ENCODE measurements at places on chromosomes 7 and 10.

DNA sequence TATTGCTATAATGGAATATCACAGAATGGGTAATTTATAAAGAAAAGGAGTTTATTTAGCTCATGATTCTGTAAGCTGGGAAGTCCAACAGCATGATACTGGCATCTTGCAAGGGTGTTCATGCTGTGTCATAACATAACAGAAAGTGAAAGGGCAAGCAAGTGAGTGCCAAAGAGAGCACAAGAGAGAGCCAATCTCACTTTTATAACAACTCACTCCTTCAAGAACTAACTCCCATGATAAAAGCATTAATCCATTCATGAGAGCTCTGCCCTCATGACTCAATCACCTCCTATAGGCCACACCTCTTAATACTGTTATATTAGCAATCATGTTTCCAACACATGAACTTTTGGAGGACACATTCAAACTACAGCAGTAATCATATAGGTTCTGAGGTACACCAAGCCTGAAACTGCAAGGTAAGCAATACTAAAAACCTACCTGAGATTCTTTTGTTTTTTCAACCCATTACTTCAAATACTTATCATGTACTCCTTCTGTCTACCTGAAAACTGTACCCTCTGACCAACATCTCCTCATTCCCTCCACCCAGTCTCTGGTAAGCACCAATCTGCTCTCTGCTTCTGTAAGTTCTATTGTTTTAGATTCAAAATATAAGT is 219.7 kb downstream of the MTERF1 start:
- DNase-seq: no peak

GRCh38 chr10:33277135-33277536 is 57.3 kb downstream of the NRP1 start:
- no peak for DNase-seq

DNA sequence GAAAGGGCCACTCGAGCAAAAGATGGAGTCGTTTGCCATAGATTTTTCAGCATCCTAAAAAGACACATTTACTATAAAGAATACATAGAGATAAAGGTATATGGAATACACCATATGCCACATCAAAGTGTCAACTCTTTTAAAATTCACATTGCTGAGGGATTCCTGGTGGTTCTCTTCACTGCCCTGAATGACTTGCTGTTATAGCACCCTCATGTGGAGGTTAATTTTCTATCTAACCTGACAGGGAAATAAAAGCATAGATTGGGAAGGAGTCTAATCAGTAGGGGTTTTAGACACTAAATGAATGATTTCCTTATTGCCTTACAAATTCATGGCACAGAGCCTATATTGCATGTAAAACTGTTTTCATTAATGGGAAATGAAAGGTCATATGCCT is 25.9 kb downstream of the DNAH11 start:
- DNase-seq: no peak

GRCh38 chr7:95960706-95961244 is 188.4 kb downstream of the DYNC1I1 start:
- no peak for DNase-seq

DNA sequence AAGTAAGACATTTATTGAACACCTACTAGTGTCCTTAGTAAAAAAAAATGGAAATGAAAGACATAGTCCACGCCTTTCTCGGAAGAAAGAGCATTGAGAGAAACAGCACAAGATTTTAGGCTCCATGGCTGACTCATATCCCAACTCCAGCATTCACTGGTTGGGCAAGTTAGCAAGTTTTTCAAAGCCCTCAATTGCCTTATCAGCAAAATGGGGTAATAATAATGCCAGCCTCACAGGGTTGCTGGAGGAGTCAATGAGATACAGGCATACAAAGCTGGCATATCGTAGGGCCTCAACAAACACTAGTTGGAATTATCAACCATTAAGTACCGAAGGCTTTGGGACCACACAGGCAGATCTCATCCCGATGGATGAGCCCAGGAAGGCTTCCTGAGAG is 4.0 kb downstream of the HSPA12A start:
- DNase-seq: no peak

DNA sequence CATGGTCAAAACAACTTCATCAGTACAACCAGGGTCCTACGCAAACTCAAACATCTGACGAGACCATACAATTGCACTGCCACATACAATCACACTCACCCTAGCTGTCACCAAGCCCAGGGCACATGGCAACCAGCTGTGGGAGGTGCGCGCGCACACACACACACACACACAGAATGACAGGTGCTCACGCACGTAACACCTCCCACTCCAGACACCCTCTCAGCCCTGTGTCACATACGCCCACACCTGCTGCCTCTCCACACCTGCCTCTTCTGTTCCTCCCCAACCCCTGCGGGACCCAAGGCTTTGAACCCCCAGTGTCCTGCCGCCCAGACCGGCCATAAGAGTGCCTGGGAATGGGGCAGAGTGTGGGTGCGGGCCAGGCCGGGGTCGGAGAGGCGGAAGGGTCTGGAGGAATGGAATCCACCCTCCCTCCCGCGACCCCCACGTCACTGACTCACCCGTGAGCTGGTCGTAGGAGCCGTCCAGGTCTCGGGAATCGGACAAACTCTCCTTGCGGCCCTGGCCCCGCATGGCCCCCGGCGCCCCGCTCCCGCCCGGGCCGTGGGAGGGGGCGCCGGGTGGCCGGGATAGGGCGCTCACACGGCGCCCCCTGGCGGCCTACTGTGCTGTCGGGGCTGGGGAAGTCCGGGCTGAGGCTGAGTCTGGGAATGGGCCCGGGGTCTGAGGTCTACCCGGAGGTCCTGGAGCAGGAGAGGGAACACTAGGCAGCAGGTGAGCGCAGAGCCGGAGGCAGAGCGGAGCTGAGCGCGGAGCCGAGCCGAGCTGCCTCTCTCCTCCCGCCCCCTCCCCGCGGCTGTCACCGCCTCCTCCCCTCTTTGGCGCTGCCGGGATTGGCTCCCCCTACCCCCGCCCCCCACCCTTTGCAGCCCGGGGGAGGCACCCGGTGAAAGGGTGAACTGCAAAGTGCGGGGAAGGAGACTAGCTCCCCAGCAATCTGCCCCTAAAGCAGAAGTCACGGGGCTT is at the start of gene KCNIP2:
TSS of gene KCNIP2 (minus strand) at position 769 of the 990 bp plus-strand sequence. CDS start at position 537, 232 bp downstream.
- peak; percentile 54 for DNase-seq

DNA sequence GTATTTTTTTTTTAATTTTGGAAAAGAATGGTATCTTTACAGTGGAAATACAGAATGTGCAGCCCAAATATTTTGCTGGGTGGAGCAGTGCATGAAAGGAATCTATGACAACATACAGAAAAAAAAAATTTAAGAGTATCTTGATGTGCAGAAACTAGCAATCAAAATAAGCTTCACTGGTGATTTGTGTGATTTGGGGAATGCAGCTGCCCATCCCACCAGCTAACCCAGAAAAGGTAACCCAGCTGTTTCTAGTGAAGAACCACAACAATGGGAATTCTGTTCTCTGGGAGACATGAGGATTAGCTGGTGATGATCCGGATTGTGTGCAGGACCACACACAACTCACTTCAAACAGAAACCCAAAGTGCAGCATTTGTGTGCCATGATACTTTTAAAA is 375.5 kb downstream of the SEMA3D start:
- DNase-seq: no peak

DNA sequence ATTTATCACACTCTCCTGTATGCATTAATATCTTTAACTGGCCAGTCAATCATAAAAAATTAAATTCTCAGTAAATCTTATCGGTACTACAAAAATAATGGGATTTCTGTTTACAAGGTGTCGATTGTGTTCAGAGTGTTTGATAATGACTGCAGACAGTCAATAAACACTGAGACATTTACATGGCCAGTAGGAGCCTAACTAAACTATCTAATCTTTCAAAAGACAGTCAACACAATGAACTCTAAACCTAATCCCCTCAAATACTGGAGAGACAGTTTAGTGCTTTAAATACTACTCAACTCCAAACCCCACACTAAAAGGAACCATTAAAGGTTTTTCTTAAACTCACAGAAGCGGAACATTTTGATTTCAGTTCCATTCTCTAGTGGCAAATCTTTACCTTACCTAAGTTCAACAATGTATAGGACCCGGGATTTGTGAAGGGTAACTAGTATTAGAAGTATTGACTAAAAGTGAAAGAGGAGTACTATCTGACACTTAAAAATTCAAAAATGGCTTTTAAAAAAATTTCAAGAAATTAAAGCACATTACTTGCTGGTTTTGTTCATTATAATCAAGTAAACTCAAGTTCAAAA is 37.3 kb upstream of the EXOC6 start:
- no peak for DNase-seq

- no peak for DNase-seq
These were observed 236.3 kb downstream of the KLF6 start for GRCh38 chr10:3548702-3549101.

DNA sequence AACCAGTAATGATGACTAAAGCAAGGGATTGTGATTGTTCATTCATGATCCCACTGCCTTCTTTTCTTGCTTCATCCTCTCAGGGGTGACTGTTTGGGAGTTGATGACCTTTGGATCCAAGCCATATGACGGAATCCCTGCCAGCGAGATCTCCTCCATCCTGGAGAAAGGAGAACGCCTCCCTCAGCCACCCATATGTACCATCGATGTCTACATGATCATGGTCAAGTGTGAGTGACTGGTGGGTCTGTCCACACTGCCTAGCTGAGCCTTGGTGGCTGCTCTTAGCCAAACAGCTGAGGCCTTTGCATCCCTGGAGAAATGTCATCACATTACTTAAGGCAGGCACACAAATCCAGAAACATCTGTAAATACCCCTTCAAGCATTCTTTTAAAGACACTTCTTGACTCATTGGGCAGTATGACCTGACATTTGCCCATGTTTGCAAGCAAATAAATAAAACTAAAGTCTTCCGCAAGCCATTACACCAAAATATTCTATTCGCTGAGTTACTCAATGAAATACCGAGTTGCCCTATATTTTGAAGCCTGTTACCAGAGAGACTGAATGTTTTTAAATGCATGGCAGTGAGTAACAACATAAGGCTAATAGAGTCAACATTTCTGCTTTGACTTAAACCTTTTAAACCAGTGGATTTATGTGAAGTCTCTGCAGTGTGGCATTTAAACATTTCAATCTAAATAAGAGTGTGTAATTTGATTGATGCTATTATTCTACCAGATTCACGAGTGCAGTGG is 166.3 kb upstream of the LANCL2 start:
- DNase-seq: no peak

- no peak for DNase-seq
These were observed 13.5 kb downstream of the ASL start for GRCh38 chr7:66088861-66089838.

DNA sequence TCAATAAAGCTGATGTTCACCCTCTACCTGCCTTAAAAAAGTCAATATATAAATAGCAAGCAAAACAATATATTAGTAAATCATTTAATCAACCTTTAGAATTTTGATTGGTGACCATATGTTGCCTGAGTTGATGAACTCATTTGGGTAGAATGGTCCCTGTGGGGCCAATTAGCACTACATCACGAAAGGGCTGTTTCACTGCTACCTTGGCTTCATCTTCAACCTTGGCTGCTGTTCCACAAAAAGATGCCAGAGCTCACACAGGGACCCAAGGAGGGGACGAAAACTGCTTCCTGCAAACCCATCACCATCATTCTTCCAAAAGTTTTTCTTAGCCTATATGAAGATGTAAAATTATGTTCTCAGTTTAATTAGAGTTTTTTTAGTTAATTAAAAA is 35.4 kb upstream of the HBP1 start:
- no peak for DNase-seq

GRCh38 chr10:20890491-20891337 is 6.4 kb downstream of the NEBL start:
- DNase-seq: no peak

- DNase-seq: no peak
These were observed 7.7 kb downstream of the SLC26A4 start for GRCh38 chr7:107668296-107668695.

DNA sequence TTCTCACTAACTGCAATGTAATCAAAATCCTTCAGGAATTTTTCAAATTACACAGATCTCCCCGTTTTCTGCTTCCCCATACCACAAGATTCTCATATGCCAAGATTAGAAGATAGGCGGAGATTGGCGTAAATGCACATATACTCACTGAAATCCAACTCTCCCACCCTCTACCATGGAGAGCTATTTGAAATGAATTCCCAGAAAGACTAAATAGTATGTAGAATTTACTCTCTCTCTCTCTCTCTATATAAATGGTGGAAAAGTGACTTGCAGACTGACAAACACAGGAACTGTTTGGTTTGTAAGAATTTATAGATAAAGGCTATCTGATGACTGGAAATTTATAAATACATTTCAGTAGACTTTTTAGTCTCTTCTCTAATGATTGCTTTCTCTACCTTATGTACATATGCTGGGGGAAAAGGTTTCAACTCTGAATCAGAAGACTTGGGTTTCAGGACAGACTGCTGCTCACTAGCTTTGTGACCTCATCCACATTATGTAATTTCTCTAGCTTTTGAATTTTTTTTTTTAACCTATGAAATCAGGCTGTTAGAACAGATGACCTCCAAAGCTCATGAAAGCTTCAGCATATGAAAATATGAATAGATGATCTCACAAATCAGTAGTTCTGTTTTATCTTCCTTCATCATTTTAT is 67.8 kb upstream of the CSTF2T start:
- no peak for DNase-seq

- no peak for DNase-seq
These were observed 23.1 kb downstream of the KDM7A start for GRCh38 chr7:140153666-140154161.

GRCh38 chr10:89550509-89550908 is 15.1 kb upstream of the SLC16A12 start:
- DNase-seq: no peak

- DNase-seq: no peak
These were observed 57.2 kb upstream of the PITRM1 start for GRCh38 chr10:3229815-3230214.

- DNase-seq: peak; percentile 50
These were observed 26.6 kb downstream of the ZNF775 start for GRCh38 chr7:150405584-150406311.

DNA sequence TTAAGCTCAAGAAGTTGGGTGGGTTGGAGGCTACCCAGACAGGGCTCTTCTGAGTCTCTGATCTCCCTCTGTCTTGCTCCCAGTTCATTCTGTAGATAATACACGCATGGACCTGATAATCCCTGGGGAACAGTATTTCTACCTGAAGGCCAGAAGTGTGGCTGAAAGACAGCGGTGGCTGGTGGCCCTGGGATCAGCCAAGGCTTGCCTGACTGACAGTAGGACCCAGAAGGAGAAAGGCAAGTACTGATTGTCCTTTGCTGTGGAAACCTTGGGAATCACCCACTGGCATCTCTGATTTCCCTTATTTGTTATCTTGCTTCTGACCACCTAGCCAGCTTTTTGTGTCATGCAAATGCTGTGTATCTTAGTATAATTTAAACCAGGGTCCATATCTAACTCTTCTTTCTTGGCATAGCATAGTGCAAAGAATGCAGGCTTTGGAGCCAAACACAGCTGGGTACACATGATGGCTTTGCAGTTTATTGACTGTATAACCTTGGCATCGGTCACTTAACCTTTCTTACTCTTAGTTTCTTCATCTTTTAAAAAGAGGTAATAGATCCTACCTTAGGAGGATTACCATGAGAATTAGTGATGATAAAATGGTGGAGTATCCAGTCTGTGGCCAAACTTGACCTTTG is 18.0 kb downstream of the PLEKHA8 start:
- DNase-seq: no peak

- no peak for DNase-seq
These were observed 8.1 kb downstream of the PGAM1 start for GRCh38 chr10:97434055-97434454.

- no peak for DNase-seq
These were observed 522.1 kb upstream of the FOXK1 start for GRCh38 chr7:4159761-4160554.

- no peak for DNase-seq
These were observed 293.9 kb downstream of the TNS3 start for GRCh38 chr7:47288060-47288459.

Data from naive thymus-derived CD4-positive, alpha-beta T cell (primary cell).